Stimulated activated CD4-positive, alpha-beta T cell treated with anti-CD3 and anti-CD28 coated beads, Interleukin-1b, Interleukin-23, amount 100 ng/mL, for 1 hour (primary cell): ENCODE measurements at places on chromosomes 2 and 18.

GRCh38 chr2:96176661-96177060 lies 31.4 kb upstream of the DUSP2 start:
- no peak for DNase-seq

DNA sequence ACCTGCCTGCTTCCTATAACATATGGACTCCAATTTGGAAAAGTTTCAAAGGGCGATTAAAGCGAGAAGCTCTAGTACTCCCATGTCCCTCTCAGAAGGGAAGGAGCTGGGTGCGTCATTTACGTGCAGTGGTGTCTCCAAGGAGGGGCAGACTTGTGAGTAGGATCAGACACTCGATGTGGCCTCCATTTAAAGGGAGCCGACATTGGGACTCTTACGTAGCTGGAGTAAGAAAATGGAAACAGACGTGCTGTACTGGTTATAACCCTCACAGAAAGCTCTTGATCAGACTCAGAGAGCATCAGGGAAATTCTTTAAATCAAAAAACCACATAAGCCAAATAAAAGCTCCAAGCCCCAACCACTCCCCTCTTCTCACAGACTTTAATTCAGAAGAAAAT lies 198.5 kb downstream of the KLHL29 start:
- DNase-seq: no peak

DNA sequence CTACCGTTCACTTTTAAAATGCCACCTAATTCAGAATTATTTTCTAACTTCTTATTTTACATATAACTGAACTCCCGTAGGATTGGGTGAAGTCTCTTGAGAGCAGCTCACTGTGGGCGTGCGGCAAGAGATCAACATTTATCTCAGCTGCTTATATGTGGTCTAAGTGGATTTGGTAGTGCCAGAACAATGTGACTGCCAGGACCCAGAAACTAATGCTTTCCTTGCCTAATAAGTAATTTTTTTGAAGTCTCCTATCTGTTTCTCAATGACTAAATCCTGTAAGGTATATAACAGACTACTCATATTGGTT lies 11.2 kb upstream of the NFE2L2 start:
- no peak for DNase-seq

DNA sequence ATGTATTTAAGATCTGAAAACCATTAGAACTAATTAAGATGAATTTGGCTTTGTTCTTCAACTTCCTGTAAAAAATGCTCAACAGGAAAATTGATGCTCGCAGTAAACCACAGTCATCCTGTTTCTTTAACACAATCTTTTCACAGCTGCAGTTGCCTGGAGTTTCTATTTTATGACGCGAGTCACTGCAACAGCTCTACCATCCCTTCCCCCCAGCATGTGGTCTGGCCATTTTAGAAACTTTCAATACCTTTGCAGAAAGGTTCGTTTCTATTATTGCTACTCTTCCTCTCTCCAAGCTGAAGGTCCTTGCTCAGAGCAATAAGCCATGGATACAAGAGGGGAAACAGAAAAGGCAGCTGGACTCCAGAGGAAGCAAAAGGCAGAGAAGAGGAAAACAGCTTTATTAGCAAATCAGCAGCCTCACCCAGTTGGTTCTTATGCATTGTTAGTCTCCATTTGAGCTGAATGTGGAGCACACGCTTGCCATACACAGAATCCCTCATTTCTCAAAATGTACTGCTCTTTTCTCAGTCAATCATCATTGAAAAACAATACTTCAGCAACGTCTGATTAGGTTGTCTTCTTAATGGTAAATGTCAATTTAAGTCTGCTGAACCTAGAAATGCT lies 3.9 kb downstream of the WIPF1 start:
- DNase-seq: no peak

DNA sequence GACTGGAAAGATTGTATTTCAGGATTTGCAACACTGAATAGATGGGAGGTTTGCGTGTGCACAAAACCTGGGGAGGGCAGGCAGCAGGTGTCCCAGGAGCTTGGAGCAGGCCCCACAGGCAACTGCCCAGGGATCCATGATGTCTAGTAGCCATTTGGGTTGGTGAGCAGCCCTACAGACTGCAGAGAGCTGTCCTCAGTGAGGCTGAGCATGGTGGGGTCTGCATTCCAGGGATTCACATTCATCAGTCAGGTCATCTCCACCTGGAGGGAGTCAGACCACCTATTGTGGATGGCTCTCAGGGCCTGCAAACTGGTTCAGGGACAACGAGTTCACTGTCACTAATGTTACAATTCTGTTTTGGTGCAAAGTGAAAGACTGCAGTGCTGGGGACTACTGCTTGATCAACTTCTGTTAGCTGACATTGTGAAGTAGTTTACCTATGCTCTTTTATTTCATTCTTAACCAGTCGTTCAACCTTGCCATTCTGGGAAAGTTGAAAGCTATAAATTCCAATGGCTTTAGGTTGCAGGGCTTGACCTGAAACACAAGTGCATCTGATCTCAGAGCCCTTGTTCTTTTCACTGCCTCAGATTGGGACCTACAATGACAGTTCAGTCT lies 222.6 kb downstream of the ZNF407 start:
- no peak for DNase-seq

DNA sequence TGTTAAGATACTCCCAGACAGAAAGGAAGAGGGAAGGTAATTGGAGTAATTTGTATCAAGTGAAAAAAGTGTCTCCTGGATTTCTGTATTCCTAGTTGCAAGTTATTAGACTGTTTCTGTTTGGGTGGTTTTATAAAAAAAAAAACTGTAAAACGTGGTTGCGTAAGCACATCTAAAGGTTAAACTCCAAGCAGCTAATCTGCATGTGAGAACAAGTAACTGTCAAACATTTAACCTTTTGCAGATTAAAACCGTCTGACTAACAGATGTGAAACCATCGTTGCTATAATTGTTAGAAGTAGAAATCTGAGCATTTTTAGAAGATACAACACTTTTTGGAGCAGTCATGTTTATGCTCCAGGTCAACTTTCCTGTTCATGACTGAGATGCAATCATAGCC lies 72.3 kb downstream of the AFF3 start:
- DNase-seq: no peak

GRCh38 chr18:12906773-12907172 lies 22.7 kb upstream of the PTPN2 start:
- DNase-seq: no peak

DNA sequence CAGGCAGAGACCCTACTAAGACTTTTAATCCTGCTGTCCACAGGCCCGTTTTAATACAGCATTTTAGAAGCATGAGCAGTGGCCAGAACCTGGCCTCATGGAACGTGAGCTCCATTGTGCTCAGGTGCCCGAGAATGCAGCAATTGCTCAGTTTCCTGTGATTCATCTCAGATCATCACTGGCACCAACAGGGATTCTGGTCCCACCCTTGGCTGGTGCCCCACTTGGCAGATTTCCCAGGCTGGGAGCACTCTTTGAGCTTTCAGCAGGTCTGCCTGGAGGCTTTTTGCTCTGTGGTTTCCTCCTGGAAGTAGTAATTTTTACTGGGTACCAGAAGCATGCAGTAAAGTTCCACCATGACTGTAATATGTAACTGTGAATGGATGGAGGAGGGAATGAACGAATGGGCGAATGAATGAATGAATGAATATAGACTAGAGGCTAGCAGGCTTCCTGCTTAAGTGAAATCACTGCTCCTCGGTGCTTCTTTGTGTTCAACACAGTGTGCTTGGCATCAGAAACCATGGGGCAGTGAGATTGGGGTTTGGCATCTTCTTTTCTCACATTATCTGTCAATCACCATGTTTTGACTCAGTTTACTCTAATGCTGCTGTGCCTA lies 312.9 kb downstream of the PRKCE start:
- DNase-seq: no peak

DNA sequence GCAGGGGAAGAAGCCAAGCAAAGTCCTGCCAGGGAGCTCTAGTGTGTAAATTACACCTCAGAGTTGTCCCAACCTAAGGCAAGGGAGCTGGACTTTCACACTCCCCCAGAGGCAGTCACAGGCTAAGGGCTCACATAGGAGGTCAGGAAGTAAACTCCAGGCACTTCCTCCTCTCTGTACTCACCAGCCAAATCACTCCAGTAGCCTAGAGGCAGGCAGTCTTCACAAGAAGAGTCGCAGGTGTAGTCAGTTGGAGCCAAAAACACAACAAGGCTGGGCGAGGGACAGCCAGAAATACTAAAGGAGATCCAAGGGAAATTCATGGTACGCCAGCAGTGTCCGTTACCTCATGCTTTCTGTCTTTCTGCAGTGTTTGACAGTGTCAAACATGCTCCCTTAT lies 205.0 kb downstream of the C1D start:
- no peak for DNase-seq

DNA sequence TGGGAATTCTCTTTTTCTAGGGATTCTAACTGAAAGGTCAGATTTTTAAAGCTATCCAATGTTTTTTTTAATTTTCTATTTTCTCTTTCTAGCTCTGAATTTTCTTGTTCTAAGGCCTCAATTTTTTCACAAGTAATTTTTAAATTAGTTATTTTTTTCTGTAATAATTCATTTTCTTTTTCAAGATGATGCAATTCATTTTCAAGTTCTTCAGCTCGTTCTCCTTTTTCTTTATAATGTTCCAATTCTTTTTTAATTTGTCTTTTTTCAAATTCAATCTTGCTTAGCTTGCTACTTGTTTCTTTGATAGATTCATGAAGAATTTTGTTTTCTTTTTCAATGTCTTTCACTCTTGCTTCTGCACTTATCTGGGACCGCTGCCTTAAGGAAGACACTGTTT lies 65.7 kb upstream of the MTIF2 start:
- DNase-seq: no peak

DNA sequence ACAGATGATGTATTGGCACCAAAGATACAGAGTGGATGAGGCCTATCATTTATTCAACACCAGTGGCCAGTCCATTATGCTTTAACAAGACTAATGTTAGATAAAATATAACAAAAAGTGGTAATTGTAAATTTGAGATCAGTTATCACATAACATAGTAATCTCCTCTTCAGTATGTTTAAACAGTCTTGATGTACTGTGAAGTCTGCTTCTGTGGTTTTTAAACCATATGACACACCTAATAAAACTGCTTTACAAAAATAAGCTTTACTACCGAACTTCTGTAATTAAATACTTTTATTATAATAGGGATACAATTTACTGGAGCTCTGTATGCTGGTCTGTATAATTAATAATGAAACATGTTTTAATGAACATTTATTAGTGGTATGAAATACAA lies 2156.1 kb upstream of the CELF4 start:
- DNase-seq: no peak

DNA sequence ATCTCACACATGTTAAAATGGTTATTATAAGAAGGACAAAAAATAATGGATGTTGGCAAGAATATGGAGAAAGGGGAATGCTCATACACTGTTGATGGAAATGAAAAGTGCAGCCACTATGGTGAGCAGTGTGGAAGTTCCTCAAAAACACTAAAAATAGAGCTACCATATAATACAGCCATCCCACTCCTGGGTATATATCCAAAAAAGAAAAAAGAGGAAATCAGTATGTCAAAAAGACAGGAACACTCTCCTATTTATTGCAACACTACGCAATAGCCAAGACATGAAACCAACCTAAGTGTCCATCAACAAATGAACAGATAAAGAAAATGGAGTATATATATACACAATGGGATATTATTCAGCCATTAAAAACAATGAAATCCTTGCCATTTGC lies 642.6 kb downstream of the RNF144A start:
- DNase-seq: no peak

DNA sequence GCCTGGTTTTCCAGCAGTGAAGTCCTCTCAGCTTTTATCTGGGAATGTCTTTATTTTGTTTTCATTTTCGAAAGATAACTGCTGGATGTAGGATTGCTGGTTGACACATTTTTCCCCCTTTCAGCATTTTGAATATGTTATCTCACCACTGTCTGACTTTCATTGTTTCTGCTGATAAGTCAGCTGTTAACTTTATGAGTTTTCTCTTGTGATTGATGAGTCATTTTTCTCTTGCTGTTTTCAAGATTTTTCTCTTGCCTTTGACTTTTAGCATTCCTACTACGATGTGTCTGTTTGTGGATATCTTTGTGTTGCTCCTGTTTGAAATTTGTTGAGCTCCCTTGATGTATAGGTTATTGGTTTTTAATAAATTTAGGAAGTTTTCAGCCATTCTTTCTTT lies 85.5 kb downstream of the AGPS start:
- no peak for DNase-seq

DNA sequence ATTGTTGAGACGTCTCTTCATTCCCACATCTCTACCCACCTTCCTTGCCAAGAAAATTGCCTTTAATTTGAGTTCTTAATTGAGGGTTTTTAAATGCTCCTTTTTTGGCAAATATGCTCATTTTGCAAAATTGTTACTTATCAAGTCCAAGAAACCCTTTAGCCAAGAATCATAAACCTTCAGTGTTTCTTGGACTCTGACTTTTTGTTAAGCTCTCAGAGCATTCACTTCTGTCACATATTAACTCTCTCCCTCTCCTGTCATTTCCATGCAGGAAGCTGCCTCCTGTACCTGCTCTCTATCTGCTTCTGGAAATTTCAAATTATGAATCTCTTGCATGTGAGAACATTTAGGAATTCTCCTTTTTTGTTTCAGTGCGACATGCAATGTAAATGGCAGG lies 100.0 kb upstream of the PIEZO2 start:
- DNase-seq: no peak

DNA sequence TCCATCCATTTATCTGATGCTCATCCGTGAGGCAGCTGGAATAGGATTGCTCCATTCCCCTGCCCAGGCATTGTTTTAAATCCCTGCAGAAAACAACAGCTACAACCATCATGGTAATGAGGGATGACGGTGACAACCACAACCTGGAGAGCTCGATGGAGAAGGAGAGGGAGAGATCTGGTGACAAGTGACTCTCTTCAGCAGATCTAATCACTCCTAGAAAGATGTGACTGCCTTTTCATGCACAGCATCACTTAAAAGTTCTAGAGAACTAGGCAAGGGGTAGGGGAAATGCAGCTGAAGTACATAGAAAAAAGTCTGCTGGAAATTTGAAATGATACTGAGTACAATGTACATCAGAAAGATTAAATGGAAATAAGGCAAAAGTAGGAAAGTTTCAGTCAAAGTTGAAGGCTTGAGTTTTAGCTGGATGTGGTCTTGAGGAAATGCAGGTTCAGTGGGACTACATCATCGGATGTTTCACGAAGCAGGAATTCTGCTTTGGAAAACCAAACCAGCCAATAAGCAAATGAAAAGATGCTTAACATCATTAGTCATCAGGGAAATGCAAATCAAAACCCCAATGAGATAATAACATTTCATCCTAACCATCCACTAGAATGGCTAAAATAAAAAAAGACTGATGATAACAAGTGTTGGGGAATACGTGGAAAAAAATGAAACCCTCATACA lies 6.8 kb upstream of the ARHGAP25 start:
- no peak for DNase-seq

- DNase-seq: no peak
These were observed 1.1 kb upstream of the PXDN start for GRCh38 chr2:1745171-1746023.

DNA sequence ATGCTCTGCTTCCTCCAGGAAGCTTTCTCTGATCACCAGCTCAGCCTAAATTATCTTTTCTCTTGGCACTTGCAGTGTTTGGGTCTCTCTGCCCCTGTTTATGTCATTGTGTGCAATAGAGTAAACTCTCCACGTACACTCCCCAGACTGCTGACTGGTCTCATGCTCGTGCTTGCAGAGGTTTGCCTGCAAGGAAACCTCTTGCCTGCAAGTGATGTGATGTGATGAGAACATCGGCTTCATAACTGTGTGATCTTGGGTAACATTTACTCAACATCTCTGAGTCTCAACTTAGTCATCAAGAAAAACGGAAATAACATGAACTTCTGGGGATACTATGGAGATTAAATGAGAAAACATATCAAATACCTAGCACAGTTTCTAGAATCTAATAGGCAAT lies 92.3 kb downstream of the BIN1 start:
- no peak for DNase-seq

- no peak for DNase-seq
These were observed 7.0 kb downstream of the NCKAP5 start for GRCh38 chr2:133561045-133561852.

- DNase-seq: no peak
These were observed 1.5 kb downstream of the IL36B start for GRCh38 chr2:113050921-113051895.
